ENCODE measurements at places on chromosomes 16 and 17.

GRCh38 chr16:86727131-86727530 is 148.8 kb downstream of the FOXL1 start:
- no peak for DNase-seq

- peak; percentile 99 for DNase-seq
Observed at GRCh38 chr17:43483674-43484551, at the start of gene DHX8. TSS of gene DHX8 (plus strand) at chr17:43483975. CDS start at chr17:43484038, 63 bp downstream.

GRCh38 chr16:1546430-1546829 is 13.0 kb downstream of the TMEM204 start:
- DNase-seq = no peak

DNA sequence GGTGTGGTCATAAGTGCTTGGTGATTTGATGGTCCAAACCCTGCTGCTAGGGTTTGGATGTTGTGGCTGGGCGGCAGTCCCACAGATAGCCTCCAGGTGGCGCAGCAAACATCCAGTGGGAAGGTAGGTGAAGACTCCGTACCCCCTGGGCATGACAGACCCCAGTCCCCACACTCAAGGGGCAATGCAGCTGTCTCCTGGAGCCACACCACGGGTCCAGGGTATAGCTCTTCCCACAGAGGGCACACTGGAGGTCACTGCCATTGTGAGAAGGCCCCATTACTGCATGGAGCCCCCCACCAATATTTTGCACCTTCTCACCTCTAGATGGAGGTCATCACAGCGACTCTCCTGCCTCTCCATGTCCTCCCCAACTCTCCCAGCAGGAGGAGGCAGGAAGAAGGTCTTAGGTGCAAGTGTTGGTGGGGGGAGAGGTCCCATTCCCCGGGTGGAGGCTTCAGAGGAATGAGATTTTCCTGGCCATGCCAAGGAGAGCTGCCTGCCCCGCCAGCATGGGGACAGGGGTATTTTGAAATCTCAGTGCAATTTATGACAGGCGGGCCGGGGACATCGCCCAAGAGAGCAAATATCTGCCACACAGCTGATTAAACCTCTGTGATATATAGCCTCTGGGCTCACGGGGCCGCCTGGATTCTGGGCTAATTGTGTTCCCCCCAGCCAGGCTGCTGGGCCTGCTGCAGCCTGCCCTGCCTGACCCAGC is 17.1 kb upstream of the C17orf113 start:
- DNase-seq = peak; percentile 79

- DNase-seq = peak; percentile 82
Observed at GRCh38 chr16:31243734-31244670, 15.8 kb upstream of the ITGAM start.

DNA sequence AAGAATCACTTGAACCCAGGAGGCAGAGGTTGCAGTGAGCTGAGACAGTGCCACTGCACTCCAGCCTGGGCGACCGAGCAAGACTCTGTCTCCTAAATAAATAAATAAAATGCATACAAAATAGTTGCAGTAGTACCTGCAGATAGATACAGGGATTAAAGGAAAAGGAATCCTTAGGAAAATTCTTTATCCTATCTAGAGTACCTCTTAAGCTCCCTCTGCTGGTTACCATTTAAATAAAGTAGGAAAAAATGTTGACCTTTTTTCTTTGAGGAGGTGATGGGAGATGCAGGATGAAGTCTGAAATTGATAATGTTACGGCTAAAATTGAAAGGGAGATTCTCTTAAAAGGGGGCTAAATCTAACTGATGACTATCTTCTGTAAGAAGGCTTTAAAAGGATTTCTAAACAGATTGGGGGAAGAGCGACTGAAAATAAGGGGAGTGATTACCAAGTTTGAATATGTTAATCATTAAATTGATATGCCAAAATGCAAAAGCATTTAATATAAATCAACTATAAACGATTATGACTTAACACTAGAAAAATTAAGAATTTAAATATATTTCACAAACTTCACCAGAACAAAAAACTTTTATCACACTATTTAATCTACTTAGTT is 29.4 kb downstream of the C16orf87 start:
- peak; percentile 30 for DNase-seq

DNA sequence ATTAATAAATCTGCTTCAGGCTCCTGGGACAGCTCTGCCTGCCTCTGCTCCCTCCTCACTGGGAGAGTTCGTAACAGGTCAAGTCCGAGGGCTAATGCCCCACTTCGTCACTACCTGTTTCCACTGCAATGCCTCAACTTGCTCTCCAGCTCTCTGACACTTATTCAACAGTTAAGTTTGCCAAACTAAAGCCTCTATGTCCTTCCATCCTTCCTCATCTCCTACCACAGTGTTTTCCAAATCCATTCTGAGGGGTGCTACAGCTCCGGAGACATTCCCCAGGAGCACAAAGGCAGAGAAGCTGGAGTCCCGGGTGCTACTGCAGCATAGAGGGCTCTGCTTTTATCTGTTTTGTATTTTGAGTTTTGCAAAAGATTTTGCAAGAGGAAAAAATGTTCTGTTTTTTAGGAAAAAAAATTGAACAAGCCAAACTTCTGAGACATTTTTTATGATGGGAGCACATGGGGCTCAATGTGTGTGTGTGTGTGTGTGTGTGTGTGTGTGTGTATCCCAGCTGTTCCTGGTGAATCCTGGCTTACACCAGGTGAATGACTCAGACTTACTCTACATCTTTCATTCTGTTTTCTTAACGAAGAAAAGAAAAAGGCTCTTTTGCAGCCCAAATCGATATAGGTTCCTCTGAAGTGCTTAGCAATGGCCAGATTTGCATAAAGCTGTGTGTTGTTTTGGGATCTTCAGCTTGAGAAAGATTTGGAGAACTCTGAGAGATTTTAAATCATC is 46.1 kb upstream of the MYOCD start:
- DNase-seq = no peak

DNA sequence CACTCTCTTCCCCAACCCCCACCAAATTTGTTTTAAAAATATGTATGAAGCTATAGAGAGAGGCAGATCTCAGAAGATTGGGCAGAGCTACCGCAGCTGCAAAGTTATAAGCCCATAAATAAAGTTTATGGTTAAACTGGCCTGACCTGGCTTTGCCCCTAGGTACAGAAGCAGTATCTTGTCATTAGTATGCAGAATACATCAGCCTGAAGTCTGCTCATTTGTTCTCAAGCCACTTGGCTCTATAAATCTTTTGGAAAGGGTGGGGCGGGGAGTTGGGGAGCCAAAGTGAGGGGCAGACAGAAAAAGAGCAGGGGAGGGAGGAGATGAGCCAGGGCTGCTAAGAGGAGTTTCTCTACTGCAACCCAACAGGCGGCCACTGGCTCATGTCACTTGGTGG is 113.2 kb downstream of the SOX9 start:
- DNase-seq = no peak

DNA sequence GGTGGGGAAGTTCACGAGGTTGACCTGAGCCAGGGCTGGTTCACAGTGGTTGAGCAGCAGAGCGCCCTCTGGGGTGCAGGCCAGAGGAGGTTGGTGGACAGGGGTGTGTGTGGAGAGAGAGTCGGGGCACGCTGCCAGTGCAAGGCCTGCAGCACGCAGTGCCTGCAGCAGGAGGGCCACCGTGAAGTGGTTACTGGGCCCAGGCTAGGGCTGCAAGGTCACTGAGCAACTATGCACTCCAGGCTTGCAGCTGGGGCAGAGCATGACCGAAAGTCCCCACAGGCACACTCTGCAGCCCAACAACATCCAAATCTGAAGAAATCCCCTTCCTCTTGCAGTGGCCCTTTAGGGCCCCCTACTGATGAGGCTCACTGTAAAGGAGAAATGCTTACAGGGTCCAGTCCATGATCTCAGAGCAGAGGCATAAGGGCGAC is 89.1 kb upstream of the NOL11 start:
- no peak for DNase-seq

GRCh38 chr17:80552523-80552922 is 7.9 kb downstream of the RPTOR start:
- DNase-seq = no peak

GRCh38 chr17:5299383-5299782 is 17.3 kb downstream of the RABEP1 start:
- no peak for DNase-seq

DNA sequence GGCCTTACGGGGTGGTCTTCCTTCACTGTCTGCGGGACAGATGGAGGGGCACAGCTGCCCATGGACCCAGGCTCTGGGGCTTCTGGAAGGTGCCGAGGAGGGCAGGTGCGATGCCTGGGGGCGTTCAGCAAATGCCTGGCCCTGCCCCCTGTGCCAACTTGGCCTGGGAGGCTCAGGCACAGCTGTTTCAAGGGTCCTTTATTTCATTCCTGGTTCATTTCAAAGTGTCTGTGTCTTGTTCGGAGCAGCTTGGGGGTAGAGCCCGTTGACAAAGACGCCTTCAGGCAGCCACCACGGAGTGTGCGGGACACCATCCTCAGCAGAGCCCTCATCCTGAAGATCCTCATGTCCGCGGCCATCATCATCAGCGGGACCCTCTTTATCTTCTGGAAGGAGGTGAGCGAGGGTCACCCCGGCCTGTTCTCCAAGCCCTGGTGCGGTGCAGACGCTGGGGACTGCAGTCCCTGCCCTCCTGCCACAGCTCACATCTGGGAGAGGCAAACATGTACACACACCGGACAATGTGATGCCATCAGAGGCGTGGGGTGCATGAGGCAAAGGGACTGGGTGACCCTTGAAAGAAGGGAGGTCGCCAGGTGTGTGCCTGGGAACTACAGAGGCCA is 43.9 kb downstream of the MEAK7 start:
- no peak for DNase-seq

DNA sequence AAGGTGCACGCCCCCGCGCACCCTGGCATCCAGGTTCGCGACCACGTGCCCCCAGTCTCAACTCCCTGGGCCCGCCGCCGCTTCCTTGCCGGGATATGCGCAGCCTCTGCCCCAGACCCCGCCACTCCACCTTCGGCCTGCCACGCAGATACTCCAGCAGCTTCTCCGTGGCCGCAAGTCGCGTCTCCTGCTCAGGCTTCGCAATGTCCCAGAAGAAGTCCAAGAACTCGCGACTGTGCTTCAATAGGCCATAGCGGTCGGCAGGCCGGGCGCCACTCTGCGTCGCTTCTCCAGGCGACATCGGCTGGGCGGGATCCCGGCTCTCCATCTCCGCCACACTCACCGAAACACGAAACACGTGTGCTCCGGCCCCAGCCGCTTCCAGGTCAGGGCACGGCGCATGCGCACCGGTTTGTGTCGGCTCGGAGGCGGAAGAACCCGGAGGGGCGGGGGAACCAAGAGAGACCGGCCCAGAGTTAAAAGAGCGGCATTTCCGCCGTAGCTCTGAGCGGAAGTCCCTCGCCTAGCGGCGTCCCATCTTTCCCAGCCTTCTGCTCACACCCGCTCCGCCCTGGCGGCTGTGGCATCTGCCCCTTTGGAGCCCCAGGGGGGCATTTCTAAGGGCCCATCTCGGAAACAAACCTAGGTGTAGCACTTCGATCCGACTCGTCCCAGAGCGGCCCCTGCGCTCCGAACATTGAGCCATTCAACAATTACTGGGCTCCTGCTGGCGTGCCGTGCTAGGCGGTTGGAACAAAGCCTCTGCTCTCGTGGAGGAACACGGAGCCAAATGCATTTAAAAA is at the start of gene MYBBP1A:
Gene MYBBP1A (minus strand): TSS at position 388 of the 803 bp plus-strand sequence. CDS start 60 bp downstream, at position 328.
- peak; percentile 96 for DNase-seq

DNA sequence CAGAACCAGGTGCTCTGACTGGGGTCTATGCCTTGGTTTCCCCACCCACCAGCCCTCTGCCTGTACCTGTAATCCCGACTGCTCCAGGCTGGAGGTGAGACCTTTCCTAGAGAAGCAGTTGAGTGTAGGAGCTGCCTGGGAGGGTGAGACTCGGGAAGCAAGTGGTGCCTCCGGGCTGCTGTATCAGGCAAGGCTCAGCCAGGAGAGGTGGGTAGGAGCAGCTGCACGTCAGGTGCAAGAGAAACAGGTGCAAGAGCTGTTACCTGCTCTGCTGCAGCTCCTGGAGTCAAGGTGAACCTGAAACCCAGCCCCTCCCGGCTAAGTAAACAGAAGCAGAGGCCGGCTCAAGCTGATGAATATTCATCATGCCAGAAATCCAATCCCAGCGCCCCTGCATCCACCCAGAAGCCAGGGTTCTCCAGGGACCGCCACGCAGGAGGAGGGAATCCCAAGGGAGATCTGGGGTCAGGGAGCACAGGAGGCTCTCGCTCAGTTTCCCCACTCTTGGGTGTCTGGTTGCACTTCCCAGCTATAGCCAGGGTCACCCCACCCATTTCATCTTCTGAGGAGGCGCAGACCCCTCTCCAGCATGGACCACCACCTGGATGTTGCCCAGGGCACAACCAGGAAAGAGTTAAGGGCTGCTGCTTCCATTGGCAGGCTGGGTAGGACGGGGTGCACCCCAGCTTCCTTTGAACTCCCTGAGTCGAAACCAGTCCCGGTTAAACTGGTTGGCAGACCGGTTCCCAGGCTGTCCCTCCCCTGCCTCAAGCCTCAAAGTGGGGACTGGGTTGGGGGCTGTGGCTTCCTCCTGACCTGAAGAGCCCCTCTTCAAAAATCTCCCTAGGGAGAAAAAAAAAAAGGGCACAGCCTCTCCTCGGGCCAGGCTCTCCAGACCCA is at the start of gene PRR15L:
Gene PRR15L (minus strand): TSS at position 293 of the 900 bp plus-strand sequence. CDS start 4,649 bp downstream, outside the sequence.
- DNase-seq = no peak

- DNase-seq = no peak
Observed at GRCh38 chr17:29674281-29674680, 51.6 kb upstream of the CORO6 start.

DNA sequence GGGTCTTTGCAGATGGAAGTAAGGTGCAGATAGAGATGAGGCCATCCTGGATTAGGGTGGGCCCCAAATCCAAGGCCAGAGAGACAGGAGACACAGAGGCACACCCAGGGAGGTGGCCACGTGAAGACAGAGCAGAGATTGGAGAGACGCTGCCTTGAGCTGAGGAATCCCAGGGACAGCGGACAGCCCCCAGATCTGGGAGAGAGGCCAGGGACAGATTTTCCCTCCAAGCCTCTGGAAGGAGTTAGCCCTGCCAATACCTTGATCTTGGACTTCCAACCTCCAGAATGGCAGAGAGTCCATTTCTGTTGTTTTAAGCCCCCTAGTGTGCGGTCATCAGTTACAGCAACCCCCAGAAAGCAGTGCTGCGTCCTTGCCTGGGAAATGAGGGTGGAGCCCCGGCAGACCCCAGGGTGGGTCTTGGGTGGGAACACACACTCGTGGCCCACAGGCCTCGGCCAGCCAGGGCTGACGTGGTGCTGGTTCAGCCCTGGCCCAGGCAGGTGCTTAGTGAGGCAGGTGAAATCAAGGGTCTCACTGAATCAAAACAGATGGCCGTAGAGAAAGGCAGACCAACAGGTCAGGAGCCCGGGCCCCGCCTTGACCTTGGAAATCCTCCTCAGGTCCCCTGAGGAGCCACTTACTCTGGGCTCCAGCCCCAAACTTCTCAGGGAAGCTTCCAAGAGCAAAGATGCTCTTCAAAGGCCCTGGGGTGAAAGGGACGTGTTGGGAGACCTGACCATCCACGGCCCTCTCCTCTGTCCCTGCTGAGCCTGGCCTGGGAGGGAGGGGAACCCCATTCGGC is 169.3 kb downstream of the RBFOX3 start:
- no peak for DNase-seq

GRCh38 chr16:81259916-81260315 is 21.4 kb downstream of the BCO1 start:
- DNase-seq = no peak

- DNase-seq = no peak
Observed at GRCh38 chr16:67015313-67015731, 13.6 kb upstream of the CBFB start.

DNA sequence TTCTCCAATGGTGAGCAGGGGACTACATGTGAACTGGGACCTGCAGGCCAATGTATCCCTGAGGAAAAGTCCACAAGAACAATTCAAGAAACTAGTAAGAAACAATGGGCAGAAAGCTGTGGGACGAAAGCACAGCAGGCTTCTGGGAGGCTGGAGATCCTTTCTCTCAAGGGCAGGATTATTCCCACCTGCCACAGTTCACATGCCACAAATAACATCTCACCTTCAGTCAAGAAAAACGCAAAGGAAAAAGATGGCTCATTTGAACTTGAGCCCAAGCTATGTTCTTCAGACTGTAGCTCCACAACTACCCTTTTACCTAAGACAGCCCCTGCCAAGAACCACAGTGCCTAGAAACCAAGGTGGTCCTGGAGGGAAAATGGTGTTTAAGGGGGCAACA is 13.0 kb downstream of the HAS3 start:
- no peak for DNase-seq

All from B cell (primary cell).